ENCODE measurements at places on chromosomes 6 and 20.

DNA sequence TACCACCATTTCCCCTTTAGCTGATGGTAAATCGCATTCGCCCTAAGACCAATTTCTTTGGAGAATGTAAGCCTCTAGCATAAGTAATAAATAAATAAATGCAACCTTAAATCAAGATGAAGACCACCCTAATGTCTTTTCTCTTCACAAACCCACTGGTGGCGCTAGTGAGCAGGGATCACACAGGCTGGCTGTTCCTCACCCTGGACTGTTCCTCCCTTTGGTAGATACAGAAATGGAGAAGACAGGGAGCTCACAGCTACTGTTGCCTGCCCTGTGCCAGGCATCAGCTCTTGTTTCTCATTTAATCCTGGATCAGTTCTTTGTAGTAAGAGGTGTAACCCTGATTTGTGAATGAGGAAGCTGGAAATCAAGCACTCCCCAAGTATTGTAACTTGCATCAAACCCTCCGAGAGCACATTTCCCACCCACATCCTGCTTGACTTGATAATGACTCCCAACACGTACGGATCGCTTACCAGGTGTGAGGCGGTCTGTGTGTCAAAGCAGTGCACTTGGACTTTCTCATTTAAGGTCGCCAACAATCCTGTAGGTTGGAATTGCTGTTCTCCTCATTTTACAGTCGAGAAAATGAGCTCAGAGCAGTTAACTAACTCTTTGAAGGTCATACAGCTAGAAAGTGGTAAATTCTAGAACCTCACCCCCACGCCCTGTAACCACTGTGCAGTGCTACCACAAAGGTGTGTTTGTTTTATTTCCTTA lies 236.1 kb downstream of the TSHZ2 start:
- no peak for DNase-seq

DNA sequence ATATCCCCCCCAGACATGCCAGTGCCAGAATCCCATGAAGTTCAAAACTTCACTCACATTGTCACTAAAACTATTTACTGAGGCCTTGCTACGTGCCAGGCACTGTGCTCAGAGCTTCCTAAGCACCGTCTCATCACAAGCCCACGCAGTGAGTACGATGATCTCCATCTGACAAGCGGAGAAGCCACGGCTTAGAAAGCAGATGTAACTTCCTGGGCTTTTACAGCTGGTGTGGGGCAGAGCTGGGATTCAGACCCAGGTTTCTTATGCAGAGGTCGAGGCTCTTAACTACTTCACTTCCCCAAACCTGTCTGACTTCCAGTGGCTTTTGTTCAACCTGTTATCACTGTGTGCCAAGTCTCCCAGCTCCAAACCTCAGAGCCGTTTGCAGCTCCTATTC lies 8.3 kb downstream of the MDGA1 start:
- no peak for DNase-seq

DNA sequence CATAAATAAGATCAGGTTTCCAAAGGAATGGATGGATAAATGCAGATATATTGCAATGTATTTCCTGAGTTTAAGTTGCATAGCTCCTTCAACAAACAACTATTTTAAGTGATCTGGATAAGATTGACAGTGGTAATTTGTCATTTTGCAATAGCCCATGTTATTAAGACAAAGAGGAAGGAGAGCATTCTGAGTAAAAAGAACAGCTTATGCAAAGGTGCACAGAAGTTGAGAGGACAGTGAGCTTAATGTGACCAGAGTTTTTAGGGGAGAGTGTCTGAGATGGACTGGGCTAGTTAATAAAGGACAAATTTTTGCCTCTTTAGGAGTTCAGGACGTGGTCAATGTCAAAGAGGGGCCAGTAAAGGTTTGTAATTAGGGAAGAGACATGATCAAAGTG lies 48.8 kb upstream of the FBXO30 start:
- no peak for DNase-seq

DNA sequence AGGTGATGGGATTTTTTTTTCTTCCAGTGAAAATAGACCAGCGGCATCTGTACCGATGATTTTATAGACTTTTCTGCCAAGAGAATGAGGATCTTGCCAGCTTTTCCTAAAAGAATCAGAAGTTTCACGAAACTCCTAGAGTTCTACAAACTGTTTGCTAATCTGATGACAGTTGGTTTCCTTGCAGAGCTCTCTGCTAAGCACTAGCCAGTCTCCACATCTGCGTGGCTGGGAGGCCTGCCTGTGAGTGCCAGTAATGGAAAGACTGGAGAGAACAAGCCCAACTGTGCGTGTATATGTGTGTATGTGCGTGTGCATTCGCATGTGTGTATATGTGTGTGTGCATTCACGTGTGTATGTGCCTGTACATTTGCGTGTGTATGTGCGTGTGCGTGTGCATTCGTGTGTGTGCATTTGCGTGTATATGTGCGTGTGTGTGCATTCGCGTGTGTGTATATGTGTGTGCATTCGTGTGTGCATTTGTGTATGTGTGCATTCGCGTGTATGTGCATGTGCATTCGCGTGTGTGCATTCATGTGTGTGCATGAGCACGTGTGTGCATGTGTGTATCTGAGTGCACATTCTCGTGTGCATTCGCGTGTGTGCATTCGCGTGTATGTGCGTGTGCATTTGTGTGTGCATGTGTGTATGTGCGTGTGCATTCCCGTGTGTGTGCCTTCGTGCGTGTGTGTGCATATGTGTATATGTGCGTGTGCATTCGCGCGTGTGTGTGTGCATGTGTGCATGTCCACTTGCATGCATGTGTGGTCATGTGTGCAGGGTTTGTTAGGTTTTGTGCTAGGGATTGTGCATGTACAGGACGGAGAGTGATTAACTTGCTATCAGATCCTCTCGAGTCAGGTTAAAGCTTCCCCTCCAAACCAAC lies 379.4 kb downstream of the TAF4 start:
- no peak for DNase-seq

- peak; percentile 48 for DNase-seq
Observed at GRCh38 chr6:88870717-88871330, 92.6 kb downstream of the RNGTT start.

DNA sequence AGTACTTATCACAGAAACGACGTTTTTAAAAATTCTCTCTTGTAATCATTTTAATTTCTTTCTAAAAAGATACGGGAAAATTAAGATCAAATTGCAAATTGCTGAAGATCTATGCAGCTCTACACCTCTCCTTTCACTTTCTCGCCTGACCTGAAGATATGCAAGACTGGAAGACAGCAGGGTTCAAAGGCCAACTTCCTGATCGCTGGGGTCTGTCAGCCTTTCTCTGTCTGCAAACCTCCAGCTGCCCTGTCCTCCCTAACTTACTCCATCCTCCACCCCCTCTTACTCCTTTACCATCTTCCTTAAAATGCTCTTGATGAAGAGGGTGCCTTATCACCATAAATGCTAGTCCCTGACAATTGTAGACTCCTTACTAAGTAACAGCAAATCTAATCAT lies 63.7 kb downstream of the POPDC3 start:
- no peak for DNase-seq

- no peak for DNase-seq
Observed at GRCh38 chr20:24779946-24780345, 169.1 kb upstream of the CST7 start.

DNA sequence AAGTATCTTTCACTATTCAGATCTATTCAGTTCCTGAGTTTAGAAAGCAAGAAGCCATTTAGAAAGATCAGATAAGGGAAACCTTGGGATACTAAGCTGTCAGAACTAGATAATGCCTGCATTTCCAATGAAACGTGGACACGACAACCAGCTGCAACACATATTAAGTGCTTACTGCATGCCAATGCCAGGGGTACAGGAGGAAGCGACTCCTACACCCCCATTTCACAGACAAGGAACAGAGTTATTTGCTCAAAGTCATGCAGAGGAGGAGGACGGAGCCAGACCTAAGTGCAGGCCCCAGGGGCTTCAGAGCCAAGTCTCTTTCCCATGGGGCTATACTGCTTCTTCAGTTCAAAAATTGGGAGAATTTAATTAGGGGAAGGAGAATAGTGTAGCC lies 62.4 kb downstream of the PREX1 start:
- no peak for DNase-seq

DNA sequence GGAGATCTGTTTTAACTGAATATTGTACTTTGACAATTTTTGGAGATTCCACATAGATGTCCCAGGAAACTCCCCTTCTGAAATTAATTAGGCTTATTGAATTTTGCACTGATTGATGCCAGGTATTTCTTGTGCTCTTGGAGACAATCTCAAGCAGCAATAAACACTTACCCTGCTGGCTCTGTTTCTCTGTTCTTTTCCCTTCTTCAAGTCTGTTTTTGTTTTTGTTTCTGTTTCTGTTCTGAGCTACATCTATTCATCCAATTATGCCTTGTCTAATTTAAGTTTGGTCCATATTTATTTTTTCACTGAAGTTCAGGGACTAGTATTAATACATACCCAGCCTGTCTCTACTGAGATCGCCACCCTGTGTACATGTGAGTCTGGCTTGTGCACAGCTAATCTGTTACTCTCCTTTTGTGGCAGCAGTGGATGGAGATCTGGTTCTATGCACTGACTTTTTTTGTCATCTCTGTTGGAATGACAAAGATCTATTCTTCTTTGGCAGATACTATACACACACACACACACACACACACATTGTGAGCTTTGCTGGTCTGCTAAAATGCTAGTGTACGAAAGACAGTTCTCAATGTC lies 51.9 kb downstream of the IL22RA2 start:
- DNase-seq = no peak

GRCh38 chr6:159282421-159282820 lies 113.2 kb downstream of the FNDC1 start:
- DNase-seq = peak; percentile 36

DNA sequence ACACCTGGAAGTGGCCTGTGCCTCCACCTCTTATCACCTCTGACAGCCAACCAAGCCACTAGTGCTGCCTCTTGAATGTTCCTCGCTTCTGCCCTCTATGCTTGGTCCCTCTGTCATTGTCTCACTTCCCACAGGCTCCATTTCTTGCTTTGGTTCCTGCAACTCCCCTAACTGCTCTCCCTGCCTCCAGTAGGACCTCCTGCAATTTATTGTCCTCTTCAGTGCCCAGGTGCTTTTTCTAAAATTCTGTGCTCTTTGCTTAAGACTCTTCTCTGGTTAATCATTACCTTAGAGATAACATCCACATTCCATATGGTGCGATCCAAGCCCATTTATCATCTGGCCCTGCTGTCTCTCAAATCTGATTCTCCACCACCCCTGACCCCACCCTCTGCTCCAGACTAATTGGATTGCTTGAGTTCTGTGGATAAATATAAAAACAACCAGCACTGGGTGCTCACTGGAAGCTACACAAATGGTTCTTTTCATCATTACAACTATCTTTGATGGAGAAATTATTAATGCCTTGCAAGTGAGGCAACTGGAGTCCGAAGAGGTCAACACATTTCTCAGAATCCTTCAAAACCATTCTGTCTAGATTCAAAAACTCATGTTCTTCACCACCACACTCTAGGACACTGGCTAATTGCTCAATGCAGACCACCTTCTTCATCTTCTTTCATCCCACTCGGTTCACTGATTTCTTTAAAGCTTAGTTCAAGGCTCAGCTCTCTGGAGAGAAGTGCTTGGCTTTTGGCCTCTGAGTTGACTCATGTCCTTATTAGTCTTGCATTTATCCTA lies 47.2 kb downstream of the FOXA2 start:
- no peak for DNase-seq

Data from AG08395 (cell line).